ENCODE measurements at places on chromosomes 12 and 14.

- no peak for DNase-seq
These were observed 1053.6 kb downstream of the SLC6A15 start for GRCh38 chr12:83859021-83859420.

- DNase-seq, result no peak
These were observed 464.5 kb downstream of the EGLN3 start for GRCh38 chr14:33486332-33486890.

- no peak for DNase-seq
These were observed 91.1 kb upstream of the FUT8 start for GRCh38 chr14:65321370-65321875.

DNA sequence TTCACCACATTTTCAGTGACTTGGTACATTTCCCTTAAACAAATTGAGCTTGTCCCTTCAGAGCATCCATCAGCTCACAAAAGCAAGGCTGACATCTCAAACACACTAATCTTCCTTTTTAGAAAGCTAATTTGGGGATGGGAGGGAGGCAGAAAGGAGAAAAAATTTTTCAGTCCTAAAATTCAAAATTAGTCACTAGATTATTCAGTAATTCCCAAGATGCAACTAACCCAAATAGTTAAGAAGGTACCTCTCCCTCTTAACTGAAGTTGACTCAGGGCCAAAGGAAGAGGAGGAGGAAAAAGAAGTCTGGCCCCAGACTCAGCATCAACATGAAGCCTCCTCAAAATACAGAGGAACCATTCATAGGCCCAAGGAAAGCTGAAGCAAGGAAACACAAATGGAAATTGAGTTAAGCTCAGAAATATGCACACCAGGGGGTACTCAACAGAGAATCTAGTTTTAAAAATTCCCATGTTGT is 21.7 kb downstream of the CBX5 start:
- no peak for DNase-seq

- DNase-seq, result no peak
These were observed 136.4 kb downstream of the FOXN3 start for GRCh38 chr14:89280600-89280999.

DNA sequence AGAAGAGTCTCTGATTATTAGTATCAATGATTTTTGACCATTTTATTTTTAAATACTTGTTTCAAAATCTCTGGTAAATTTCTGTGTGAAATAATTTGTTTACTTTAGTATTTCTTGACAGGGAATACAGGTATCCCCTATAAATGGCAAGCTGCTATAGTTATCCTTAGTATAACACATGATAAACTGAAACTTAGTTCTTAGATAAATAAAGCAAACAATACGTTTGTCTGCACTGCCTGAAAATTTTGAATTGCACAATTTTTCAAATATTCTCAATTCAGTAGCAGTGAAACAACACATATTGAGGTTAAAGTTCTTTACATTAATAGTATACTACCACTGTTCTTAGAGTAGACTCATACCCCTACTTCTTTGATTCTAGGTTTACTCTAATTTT is 26.9 kb downstream of the CNOT2 start:
- no peak for DNase-seq

DNA sequence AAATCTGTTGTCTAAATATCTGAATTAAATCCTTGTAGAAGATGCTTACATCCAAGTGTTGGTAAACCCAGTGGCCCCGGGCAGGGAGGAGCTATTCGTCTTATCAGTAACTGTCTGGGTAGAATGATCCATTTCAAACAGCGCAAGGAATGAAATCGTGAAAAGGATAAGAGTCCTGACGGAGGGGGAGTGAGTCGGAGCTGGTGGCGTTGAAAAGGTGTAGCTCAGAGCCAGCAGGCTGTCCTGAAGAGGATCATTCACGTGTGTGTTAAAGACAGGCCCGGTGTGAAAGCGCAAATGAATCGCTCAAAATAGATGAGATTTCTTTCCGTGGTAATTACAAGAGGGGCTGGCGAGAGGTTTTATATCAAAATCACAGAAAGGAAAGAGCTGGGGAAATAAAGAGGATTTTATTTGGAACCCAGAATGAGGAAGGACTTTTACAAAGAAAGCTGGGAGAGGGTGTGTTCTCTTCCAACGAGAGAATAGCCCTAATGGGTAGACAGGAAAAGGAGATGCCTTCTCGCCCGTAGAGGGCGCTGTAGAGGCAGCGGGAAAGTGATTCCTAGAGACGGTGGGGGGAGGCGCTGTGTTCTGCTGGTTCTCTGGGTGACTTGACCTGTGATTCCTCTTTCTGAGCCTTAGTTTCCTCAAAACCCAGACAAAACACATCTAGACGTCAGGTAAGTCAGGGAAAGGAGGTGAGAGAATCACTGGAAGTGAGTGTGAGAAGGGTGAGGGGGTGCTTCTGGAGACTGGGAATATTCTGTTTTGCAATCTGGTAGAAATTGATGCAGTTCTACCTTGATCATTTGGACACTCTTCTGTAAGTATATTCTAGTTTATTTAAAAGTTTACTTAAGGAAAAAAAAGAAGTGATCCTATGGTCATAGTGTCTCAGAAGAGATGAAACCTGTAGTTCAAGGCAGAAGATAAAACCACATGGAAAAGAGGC is 39.3 kb downstream of the SRRM4 start:
- DNase-seq, result no peak

- DNase-seq, result no peak
These were observed 15.0 kb upstream of the TBX5 start for GRCh38 chr12:114420944-114421335.

GRCh38 chr12:41205070-41205709 is 17.1 kb downstream of the PDZRN4 start:
- no peak for DNase-seq

GRCh38 chr12:24071842-24072241 is 122.4 kb upstream of the SOX5 start:
- DNase-seq, result no peak

GRCh38 chr12:43835656-43836474 is at the start of gene TMEM117:
Gene TMEM117 (plus strand): TSS chr12:43836081.
- DNase-seq, result peak; percentile 30

DNA sequence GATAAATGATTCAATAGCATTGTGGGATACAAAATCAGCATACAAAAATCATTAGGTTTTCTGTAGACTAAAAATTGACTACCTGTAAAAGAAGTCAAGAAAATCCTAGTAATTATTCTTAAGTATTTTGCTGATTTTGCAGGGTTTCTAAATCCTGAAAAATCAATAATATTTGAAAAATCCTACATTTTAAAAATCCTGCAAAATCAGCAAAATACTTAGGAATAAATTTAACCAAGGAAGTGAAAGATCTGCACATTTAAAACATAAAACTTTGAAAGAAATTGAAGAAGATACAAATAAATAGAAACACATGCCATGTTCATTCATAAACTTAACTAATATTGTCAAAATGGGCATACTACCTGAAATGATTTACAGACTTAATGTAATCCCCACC is 517.7 kb downstream of the RERGL start:
- no peak for DNase-seq

DNA sequence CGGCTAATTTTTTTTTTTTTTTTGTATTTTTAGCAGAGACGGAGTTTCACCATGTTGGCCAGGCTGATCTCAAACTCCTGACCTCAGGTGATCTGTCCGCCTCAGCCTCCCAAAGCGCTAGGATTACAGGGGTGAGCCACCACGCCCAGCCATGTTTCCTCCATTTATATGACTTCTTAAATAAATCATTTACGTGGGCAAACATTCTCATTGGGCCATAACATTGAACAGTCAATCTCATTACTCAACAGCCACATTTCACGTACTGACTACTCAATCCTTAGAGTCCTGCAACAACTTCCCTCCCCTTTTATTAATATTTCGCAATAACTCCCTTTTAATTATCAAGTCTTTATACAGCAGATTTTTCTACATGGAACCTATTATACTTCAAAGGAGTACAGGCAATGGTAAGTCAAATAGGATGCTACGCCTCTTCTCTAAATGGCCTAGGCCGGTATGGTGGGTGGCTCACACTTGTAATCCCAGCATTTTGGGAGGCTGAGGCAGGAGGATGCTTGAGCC is 7.4 kb upstream of the CSRNP2 start:
- DNase-seq, result no peak

DNA sequence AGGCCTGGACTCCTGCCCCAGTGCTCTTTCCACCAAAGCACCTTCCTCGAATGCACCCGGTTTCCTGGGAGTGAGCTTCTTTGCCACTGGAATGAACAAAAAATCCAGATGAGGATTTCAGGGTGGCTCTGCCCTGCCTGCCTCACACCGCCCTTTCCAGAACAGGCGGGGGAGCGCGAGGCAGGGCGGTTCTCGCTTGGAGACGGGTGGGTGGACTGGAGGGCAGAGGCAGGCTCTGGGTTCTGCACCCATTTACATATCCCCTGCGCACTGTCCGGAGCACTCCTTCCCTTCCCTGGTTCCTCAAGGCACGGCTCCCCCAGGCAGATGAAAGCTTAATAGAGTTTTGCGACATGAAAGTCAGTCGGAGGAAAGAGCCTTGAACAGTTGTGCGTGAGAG is 69.7 kb upstream of the DLK1 start:
- DNase-seq, result no peak

- no peak for DNase-seq
These were observed 117.5 kb upstream of the DYRK2 start for GRCh38 chr12:67531051-67531450.

GRCh38 chr12:1936406-1937320 is 18.2 kb upstream of the CACNA2D4 start:
- DNase-seq, result no peak

DNA sequence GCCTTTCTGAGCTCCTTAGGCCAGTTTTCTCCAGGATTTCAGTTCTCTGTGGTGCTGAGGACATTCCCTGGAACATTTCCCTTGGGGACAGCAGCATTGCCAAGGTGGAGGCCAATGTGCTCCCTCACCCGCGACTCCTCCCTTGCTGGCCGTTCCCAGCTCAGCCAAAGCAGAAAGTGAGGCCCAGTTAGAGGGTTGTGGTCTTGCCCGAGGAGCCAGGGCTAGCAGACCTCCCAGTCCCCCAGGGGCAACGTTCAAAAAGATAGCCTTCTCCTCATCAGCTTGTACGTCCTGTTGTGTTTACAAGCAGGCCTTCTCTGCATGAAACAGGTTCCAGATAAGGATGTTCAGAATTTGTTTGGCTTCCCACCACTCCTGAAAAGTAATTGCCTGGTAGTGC is 78.4 kb downstream of the SSPN start:
- no peak for DNase-seq

DNA sequence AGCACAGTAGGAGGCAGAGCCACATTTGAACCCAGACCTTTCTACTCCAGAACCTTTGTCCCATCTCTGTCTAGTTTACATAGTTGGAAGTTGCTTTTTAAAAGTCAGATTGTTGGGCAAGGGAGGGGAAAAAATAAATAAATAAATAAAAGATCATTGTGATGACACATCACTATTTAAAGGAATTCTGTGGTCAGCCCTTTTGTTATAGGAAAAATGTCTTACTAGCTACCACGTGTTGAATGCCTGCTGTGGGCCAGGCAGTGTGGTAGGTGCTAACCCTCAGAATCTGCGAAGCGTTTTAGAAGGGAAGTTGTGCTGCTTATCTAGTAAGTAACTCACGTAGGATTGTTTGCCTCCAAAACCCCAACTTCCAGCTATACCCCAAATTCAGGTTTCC is 62.3 kb downstream of the BHLHE41 start:
- no peak for DNase-seq

- no peak for DNase-seq
These were observed 56.1 kb downstream of the BTG1 start for GRCh38 chr12:92089559-92089958.

- no peak for DNase-seq
These were observed 384.1 kb downstream of the ALG10 start for GRCh38 chr12:34406228-34406995.

DNA sequence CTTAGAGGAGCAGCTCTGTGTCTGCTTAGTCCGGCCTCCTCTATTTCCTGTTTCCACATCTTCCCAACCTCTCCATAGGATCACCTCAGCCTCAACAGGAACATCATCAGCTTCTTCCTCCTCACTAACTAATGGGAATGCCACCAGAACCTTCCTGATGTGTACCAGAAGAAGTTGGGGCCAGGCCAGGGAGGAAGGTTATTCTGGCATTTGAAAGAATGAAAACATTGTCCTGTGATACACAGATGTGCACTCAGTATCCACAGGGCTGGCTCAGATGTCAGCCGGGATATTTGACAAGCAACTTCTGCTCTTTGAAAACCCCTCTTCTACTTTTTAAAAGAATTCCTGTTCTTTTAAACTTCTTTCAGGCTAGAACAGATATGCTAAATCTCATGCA is 63.6 kb downstream of the TMEM30B start:
- no peak for DNase-seq

GRCh38 chr12:89351489-89352241 is 636 bp downstream of the DUSP6 start:
- no peak for DNase-seq

- no peak for DNase-seq
These were observed 116.4 kb upstream of the ATF1 start for GRCh38 chr12:50647479-50647878.

- no peak for DNase-seq
These were observed 995.7 kb downstream of the GALC start for GRCh38 chr14:86997271-86997670.

DNA sequence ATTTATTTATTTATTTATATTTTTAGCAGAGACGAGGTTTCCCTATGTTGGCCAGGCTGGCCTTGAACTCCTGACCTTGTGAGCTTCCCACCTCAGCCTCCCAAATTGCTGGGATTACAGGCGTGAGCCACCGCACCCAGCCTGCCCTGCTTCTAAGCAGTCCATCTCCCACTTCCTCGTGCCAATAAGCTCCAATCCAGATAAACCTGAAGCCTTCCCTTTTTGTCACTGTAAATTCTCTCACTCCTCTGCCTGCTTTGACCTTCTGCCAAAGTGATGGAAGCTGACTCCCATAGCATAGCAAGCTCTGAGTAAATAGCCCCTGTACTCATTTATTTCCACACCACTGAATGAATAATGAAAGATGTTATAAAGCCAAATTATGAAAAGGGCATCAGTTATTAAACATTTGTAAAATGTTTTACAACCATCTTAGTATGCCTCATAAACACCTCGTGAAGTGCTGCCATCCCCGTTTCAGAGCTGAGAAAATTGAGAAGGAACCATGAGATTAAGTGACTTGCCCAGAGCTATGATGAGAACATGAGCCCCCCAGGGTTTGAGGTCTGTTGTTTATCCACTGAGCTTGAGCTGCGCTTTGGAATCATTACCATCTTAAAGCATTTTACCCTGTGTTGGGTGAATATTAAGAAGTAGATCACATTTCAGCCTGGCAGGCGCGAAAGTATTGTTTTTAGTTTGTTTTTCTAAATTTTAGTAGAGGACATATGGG is 30.4 kb downstream of the MANSC1 start:
- DNase-seq, result no peak

DNA sequence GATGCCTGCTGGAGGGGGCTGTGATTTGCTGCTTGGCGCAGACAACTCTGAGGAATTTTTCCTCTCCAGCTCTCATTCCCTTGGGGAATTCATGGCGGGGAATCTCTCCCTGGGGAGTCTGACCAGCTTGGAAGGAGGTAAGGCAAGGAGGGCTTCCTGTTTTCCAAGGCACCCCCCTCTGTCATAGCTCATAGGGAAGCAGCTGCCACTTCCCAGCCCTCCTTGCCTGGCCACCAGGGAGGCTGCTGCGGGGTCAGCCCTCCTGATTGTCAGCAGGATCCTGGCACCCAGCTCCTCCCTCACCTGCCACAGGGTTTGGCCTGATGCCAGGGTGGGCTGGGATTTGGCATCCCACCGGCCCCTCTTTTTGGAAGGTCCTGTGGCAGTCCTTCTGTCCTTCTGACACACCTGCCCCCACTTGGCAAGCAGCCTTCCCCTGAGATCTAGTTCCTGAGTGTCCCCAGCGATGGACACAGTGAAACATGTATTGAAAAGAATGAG is 74.9 kb downstream of the TSPAN9 start:
- DNase-seq, result no peak

Data from stimulated activated CD8-positive, alpha-beta memory T cell treated with anti-CD3 and anti-CD28 coated beads, Interleukin-12 subunit alpha, Interleukin-12 subunit beta, amount 100 ng/mL, for 1 hour (primary cell).